Activated CD8-positive, alpha-beta memory T cell treated with anti-CD3 and anti-CD28 coated beads for 1 hour (primary cell): ENCODE measurements at places on chromosomes 2 and 18.

DNA sequence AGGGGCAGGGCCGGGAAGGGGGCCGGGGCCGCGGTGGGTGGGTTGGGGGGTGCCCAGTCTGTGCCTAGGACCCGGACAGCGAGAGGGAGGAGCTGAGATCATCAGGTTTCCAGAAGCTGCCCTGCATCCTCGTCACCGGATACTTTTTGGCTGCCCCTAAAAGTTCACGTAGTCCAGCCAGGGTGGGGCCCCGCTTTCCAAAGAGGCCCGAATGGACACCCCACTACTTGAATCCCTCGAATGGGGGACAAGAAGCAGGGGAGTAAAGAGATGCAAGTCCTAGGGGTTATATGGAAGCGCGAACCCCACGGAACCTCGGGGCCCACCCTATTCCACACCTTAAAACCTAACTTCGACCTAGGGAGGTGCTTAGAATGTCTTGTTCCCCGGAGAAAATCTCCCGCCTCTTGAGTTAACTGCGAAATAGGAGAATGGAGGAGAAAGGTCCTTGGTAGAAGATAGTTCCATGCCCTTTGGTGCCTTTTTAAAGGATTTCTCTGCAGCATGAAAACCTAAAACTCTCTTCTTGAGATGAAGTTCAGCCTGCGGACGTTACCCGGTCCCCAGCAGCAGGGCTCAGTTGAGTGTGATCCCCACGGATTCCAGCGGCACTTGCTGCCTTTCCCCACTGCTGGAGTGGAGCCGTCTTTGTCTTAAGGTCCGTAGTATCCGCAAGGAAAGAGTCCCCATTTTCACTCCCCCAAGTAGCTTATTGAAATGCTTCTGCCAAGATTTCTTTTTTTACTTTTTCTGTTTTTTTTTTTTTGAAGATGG, 2.1 kb upstream of the RNF152 start:
- DNase-seq = no peak

DNA sequence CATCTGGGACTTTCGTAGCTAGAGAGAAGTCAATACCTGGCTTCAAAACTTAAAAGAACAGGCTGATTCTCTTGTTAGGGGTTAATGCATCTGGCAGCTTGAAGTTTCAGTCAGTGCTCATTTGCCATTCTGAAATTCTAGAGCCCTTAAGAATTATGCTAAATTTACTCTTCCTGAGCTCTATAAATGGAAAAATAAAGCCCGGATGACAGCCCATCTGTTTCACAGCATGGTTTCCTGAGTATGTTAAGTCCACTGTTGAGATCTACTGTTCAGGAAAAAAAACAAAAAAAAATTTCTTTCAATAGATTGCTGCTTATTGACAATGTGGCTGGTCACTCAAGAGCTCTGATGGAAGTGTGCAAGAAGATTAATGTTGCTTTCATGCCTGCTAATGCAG, 101.3 kb upstream of the RPE start:
- no peak for DNase-seq

DNA sequence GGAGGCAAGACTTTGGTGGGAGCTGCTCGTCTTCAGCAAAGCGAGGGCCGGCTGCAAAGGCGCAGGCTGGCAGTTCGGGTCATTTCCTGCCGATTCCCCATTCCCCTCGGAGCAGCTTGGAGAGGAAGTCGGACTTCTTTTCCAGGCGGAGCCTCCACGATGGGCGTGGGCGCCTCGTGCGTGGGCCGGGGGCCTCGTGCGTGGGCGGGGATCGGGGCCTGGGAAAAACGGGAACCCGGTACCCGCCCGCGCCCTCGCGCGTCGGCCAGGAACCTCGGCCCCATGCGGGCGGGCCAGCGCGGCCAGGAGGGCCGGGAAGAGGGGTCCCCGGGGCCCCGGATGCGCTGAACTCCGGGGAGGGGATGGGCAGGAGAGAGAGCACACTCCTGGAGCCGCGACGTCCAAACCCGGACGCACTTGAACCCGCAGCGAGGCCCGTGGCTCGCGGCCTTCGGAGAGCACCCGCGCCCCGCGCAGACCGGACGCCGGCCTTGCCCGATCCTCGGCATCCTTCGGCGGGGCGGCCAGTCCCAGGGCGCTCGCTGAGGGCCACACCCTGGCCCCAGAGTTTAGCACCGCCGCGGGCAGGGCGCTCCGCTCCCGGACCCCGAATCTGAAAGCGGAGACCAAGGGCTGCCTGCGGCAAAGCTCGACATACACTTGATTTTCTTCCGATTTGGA, 368.4 kb downstream of the MTX2 start:
- DNase-seq = no peak

DNA sequence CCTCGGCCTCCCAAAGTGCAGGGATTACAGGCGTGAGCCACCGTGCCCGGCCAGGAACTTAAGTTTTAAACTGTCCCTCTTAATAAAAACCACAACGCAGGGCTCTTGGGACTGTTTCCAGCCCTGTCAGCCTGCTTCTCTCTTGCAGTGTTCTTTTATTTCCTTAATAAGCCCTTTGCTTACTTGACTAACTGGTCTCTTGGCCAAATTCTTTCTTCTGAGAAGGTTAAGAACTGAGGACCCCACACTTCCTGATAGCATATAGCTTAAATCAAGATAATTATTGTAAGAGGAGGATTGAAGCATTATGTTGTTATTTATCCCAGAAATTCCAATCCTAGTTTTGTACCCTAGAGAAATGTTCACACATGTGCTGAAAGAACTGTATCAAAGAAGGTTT, 128.2 kb upstream of the UXS1 start:
- DNase-seq = no peak
